Suppressor macrophage treated with lipopolysaccharide for 4 hours (primary cell): ENCODE measurements at places on chromosomes 2 and 18.

GRCh38 chr2:30847841-30848240 lies 40.6 kb upstream of the CAPN13 start:
- no peak for DNase-seq

GRCh38 chr2:106839849-106840595 lies 45.9 kb downstream of the ST6GAL2 start:
- DNase-seq: no peak

GRCh38 chr18:55275039-55275901 lies 312.7 kb downstream of the TCF4 start:
- peak; percentile 16 for DNase-seq

GRCh38 chr2:118521272-118521671 lies 326.2 kb downstream of the EN1 start:
- DNase-seq: no peak

DNA sequence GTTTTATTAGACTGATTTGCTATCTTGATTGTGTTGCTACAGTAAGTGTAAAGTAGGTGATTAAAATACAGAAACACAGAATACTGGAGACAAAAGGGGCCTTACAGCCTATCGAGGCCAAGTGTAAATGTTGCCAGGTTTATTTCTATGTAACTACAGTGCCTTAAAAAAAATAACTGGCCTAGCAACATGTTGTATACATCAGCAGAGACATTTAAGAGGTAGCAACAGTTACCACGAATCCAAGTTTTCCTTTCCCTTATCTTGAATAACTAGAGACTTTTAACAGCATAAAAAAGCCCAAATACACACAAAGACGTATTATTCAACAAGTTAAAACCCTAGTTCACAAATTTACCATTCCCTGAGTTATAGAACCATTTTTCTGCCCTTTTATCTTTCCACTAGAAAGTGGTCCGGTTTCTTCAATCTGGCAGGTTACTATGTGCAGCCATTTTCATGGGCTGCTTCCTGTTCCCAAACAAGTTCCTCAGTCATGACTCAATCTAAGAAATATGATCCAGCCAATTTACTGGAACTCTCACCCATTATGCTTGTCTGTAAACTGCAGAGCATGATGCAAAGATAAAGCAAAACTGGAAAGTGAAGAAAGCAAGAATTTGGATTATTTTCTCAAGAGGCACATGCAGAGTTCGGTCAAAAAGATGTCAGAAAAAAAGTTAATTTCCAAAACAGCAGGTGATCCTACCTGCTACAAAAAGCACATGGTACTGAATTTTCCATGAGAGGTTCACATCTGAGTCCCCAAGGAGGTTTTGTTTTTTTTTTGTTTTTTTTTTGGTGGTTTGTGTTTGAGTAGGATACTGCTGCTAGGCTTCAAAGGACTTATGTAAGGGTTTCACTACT lies 22.2 kb downstream of the NFE2L2 start:
- peak; percentile 87 for DNase-seq

DNA sequence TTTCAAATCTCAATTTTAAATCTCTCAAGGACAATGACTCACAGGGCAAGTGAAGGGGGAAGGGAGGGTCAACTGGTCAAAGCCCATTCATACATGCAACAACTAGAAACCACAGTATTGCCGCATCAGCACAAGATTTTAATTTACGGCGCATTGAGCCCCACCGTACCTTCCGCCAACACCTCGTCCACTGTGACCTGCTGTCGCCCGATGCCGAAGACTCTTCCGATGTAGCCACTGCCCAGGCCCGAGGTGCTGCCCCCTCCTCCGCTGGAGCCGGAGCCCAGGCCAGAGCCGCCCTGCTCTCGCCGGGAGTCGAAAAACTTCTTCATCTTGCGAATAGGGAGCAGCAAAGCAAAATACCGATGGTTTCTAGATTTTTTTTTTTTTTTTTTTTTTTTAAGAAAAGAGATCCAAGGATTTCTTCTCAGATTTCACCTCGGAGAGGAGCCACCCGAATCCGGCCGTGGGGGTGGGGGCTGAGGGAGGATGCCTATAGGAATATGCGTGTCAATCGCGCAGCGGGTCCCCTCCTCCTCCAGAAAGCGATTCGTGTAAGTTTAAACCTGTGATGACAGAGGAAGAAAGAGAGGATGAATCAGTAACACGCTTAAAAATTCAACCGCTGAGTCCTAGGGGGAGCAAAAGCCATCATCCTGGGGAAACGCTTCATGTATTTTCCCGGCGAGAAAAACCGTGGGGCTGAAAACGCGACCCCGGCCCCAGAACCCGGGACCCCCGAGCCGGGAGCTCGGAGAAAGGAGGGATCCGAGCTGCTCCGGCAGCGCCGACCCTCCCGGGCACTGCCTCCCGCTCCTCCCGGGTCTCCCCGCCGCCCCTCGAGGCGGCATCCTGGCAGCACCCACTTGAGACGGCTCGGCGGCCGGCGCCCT lies 584 bp downstream of the AAK1 start:
- peak; percentile 81 for DNase-seq

GRCh38 chr2:170739048-170739447 lies 23.9 kb downstream of the SP5 start:
- no peak for DNase-seq

GRCh38 chr2:18820966-18821365 lies 231.6 kb upstream of the NT5C1B start:
- DNase-seq: no peak

DNA sequence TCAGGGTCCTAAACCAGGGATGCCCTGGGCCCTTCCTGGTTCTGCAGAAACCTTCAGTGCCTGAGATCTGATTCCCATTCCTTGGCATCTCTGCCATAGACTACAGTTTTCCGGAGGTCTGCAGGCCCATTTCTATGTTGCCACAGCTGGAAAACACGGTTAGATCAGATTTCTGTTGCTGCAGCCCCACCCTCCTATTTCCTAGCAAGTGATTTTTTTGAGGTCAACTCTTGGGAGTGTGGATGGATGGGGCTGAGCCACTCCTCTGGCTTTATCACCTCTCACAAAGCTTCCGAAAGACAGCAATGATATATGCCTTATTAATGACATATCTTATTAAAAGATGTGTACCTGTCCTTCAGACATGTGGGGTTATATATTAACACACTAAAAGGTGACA lies 56.3 kb downstream of the ZAP70 start:
- DNase-seq: no peak

- no peak for DNase-seq
Observed at GRCh38 chr2:200247494-200247893, 59.0 kb upstream of the SPATS2L start.

GRCh38 chr2:191907545-191907944 lies 60.7 kb upstream of the CAVIN2 start:
- no peak for DNase-seq

DNA sequence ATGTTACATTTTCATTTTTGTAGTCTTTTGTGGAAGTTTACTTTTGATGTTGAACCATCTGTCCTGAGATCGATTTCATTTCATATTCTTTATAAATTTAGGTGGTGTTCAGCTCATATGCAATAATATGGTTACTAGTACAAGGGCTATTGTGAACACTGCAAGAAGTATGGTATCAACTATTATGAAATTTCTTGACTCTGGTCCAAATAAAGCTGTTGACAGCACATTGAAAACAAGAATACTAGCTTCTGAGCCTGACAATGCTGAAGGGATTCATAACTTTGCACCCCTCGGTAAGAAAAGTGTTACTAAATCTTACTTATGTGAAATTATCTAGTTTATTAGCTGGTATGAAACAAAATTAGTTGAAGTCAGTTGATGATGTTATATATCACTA lies 124.9 kb upstream of the TTC27 start:
- no peak for DNase-seq

- no peak for DNase-seq
Observed at GRCh38 chr2:96103187-96103601, 13.2 kb downstream of the ADRA2B start.

GRCh38 chr2:160091381-160091780 lies 29.0 kb upstream of the PLA2R1 start:
- no peak for DNase-seq

- no peak for DNase-seq
Observed at GRCh38 chr2:145064511-145064910, 544.6 kb upstream of the ZEB2 start.

GRCh38 chr2:120477831-120478481 lies 132.0 kb downstream of the INHBB start:
- no peak for DNase-seq

- DNase-seq: no peak
Observed at GRCh38 chr2:25349397-25349796, 7.7 kb upstream of the DNMT3A start.

GRCh38 chr2:119013671-119014070 lies 71.7 kb downstream of the MARCO start:
- DNase-seq: peak; percentile 65

- DNase-seq: no peak
Observed at GRCh38 chr2:105380432-105381100, 18.3 kb downstream of the FHL2 start.

GRCh38 chr18:23415515-23415914 lies 37.6 kb upstream of the RIOK3 start:
- DNase-seq: no peak

GRCh38 chr2:40554665-40555294 lies 102.9 kb upstream of the SLC8A1 start:
- DNase-seq: peak; percentile 85
